ENCODE measurements at places on chromosomes 7 and 10.

DNA sequence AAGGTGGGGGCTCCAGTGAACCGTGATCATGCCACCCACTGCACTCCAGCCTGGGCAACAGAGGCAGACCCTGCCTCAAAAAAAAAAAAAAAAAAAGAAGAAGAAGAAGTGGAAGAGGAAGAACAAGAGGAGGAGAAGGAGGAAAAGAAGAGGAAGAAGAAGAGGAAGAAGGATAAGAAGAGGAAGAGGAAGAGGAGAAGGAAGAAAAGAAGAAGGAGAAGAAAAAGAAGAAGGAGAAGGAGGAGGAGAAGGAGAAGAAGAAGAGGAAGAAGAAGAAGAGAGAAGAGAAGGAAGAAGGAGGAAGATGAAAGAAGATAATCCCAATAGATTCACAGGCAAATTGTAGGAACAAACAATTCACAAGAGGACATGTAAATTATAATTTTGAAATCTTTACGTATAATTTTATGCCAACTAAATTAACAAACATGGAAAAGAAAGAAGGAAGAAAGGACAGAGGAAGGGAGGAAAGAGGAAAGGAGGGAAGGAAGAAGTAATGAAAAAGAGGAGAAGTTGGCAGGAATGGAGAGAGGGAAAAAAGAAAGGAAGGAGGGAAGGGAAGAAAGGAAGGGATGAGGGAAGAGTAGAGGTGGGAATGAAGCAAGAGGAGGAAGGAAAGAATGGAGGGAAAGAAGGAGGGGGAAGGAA, 3.5 kb downstream of the SVOPL start:
- no peak for DNase-seq

DNA sequence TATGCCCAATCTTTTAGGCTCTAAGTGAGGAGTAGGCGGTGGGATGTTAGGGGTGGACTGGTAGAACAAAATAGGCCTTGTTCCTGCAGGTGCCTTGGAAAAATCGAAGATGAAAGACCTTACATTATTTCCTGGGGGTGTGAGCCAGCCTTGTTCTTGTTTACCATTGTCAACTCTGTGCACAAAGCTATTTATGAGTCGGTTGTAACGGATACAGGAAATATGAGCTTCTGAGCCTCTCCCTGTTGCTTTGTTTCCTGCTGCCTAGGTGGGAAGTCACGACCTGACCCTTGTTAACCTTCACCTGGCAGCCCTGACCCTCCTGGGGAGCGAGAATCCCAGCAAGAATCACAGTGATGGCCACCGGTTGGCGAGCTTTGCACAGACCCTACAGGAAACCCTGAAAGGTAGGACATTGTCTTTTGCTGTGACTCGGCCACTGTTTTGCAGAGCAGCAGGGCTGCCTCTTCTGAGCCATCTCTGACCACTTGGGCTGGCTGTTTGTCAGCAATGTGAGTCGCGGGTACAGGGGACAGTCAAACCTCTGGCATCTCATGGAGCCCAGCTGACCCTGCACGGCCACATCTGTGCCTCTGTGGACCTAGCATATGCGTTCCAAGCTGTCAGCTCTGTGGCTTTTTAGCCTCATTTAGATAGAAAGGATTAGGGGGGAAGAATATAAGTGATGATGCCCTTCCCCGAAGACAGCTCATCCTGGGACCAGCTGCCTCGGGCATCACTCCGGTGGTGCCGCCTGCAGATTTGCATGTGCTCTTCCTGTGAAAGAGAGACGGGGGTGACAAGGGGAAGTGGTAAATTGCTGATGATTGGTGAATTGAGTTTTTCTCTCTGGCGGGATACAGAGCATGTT, 102.1 kb upstream of the ANLN start:
- DNase-seq = no peak

DNA sequence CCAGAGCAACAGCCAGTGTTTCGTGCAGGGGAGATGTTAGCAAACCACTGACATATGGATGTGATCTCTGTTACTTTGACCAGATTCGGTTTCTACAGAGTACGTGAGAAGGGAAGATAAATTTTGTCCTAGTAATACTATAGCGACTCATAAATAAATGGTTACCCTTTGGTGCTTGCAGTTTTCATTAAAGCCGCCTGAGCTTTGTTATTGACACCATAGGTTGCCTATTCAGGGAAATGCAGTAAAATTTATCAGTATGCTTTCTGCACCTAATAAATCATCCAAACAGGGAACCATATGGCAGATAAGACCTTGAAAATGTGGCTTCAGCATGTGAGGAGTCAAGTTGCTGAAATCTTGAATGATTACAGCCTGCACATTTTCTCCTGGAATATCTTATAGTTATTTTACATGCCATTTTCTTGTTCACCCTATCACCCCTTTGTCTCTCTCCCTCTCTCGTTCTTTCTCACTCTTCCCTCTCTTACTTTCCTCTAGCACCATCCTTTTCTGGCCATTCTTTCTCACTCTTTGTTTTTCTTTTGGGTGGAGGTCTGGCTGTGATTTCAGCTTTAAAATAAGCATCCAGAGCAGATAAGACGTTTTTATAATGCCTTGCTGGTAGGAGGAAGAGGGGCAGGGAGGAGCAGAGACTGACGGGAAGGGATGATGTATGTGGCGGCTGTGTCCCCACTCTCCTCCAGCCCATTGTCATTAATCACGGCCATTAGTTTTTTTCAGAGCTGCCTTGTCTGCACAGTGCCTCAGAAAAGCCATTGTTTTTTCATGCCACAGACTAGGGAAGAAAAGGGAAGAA, 182.5 kb downstream of the LRMDA start:
- DNase-seq = no peak

- DNase-seq = no peak
Measured at GRCh38 chr7:1844336-1844950, 174.4 kb downstream of the ELFN1 start.

DNA sequence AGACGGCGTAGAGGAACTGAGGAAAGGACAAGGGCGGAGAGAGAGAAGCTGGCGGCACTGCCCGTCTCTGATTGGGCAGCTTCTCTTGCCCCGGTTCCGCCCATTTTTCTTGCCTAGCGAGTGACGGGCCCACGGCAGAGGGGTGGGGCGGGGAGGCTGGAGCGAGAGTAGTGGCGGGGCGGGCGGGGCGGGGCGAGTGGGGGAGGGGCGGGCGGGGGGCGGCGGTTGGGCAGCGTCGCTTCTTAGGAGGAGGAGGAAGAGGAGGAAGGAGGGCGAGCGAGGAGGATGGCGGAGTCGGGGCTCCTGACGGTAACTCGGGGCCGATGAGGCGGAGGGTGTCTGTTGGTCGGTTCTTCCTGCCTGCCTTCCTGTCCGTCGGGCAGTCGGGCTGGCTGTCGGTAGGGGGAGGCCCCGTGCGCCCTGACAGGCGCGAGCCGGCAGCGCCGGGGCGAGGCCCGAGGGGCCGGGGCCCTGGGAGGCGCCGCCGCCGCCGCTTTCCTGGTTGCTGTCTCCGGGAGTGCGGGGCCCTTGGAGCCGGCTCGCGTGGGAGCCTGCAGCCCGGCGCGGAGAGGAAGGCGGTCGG, at the start of gene SHOC2:
Gene SHOC2 (plus strand): TSS at position 256 of the 583 bp plus-strand sequence. CDS start 44,755 bp downstream, outside the sequence.
- DNase-seq = no peak

DNA sequence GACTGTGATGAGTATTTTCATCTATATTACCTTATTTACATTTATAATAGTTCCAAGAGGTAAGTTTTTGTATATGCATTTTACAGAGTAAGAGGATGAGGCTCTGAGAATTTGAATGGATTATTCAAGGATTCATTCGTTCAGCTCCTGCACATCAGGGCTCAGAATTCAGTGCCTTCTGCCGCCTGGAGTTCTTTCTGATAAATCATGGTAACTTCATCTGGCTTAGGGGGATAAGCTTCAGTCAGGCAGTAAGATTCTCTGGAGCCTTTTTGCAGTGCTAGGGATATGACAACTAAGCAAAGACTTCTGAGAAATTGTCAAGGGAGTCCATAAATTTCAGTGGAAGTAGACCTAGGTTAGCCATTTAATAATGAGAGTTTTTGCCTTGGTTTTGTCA, 668.6 kb downstream of the NRG3 start:
- no peak for DNase-seq

- no peak for DNase-seq
Measured at GRCh38 chr10:43653746-43654145, 5.1 kb upstream of the ZNF32 start.

DNA sequence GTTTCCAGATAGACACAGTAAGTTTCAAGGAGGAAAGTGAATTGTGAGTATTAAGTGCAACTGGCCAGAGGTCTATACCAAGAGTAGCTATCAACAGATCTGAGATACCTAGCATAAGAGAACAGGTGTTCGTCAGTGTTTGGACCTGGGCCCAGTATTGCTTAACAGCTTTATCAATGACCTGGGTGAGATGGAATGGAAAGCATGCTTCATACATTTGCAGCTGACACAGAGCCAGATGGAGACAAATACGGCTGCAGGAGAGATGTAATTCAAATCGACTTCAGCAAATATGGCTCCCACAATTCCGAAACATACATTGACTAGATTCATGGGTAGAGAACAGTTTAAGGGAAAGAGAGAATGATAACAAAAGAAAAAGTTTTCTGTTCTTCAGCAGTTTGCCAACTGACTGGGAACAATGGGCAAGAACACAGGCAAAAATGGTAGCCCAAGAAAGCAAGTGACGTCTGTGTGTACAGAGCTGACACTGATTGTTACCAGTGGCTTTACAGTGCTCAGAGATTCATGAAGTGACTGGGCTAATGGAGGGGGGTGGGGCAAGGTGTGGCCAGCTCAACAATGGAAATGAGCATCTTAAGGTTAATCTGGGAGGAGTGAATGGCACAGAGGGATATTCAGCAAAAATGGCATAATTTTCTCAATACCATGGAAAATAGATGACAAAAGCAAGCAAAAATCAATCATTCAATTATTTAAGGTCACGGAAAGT, 28.0 kb upstream of the COBL start:
- peak; percentile 38 for DNase-seq

GRCh38 chr7:95910341-95910740, 138.0 kb downstream of the DYNC1I1 start:
- DNase-seq = peak; percentile 59

- no peak for DNase-seq
Measured at GRCh38 chr10:77844713-77845445, 81.7 kb downstream of the DLG5 start.

DNA sequence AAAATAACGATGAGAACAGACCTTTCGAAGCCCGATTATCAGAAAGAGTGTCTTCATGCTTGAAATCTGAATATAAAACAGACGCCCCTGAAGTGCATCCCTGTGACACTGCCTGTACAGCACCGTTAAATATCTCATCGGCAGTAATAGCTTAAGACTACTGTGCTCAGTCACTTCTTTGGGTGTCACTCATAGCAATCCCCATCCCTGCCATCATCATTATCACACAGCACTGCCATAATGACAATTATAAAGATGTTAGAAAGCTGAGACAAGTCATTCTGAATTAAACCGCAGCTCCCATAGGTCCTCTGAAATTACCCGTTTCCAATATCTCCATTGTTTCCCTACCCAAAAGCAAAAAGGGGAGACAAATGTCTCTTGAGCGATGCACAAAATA, 567.7 kb upstream of the C7orf33 start:
- DNase-seq = no peak

GRCh38 chr7:147978201-147978600, 612.4 kb upstream of the C7orf33 start:
- no peak for DNase-seq

GRCh38 chr10:131427901-131428300, 116.4 kb upstream of the TCERG1L start:
- DNase-seq = no peak

DNA sequence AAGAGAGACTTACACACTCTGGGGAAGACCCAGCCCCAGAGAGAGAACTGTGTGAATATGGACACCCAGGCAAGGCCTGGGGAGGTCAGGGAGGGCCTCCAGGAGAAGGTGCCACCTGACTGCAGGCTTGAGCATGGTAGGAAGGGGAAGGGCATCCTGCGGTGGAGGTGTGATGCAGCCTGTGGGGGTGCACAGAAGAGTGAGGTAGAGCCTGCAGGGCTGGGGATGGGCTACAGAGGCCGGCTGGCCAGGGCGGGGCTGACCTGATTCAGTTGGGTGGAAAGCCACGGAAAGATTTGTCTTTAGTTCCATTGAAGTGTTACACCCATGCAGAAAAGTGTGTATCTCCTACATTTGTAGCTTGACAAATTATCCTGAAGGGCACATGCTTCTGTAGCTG, 47.6 kb downstream of the ZMIZ1 start:
- DNase-seq = no peak

DNA sequence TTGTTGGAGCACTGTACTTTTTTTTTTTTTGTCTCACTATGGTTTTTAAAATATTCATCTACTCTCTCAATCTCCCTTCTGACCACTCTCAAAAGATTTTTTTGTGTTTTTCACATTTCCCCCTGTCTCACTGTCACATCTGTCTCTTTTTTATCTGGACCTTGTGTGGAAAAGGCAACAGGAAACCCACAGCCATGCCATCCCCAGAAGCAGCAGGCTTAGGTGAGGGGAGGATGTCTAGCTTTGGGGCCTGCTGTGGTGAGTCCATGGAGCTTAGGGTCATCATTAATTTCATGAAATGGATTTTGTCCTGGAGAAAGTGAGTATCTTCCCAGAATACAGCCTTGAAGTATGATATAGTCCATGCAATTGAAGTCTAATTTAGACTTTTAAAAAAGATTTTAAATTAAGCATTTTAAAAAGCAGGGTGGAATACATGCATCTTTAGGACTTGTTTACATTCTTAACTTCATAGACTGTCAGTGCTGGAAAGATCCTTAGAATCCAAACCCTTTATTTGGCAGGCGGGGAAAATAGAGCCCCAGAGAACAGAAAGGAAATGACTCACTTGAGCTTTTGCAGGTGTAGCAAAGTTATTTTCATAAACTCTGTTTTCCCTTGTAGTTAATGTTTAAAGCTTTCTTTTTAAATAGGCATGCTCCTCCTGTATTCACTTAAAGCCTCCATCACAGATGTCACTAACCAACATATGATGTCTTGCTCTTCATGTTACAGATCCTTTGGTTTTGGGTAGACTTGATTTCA, 25.1 kb downstream of the MINDY4 start:
- no peak for DNase-seq

DNA sequence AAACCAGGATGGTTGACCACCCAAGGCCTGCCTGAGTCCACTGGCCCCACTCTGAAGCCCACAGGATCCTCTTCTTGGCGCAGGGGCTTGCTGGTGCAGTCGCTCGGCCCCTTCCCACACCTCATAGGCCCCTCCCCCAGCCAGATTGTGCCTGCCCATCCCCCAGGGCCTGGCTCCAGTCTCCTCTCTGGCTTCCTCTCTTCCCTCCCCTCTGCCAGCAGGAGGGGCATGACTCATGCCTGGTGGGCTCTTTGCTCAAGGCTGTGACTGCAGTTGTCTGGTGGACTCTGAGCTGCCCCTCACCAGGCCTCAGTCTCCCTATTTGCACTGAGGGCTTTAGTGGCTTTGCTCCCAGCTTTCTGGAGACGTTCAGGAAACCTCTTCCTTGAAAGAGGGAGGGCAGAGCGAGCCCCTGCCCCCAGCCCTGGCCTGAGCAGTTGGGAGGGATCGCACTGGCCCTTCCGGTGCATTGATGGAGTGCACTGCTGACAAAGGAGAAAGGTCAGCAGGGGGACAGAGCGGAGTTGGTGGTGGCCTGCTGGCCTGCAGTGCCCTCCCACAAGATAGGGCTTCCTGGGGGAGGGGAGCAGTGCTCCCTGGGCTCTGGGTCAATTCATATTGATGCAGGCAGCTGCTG, 60.7 kb downstream of the ZMIZ1 start:
- DNase-seq = no peak
